AG10803 (cell line): ENCODE measurements at places on chromosomes 11 and 22.

- peak; percentile 99 for DNase-seq
Measured at GRCh38 chr22:35629406-35630216, 12.5 kb upstream of the MB start.

- no peak for DNase-seq
Measured at GRCh38 chr22:22709719-22710445, 65.5 kb downstream of the GGTLC2 start.

- DNase-seq: no peak
Measured at GRCh38 chr11:1197431-1197885, 25.4 kb upstream of the MUC5B start.

DNA sequence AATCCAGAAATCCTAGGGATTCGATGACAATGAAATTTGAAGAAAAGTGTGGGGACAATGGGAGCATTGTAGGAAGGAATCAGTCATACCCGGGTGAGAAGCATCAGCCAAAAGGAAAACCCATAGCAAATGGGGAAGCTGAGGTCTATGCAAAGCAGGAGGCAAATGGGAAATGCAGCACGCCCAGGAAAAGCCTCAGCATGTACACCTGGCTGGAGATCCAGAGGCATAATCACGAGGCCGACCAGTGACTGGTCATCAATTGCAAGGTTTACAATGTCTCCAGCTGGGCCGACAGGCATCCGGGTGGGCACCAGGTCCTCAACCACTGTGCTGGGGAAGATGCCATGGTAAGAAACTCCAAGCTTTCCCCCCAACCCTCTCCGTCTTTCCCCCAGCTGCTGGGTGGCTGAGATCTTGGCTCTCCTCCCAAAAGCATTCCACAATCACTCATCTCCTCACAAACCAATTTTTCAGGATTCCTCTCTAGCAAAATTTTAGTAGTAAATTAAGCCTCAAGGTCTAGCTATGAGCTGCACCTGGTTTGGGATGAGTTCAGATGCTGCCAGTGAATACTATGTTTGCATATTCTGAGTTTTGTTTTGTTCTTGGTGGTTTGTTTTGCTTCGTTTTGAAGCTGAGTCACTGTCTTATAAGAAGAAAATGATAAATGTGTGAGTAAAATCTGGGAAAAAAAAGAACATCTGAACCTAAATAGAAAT is 98.0 kb upstream of the OR5AK2 start:
- DNase-seq: no peak

GRCh38 chr11:2772544-2773031 is 72.8 kb upstream of the KCNQ1OT1 start:
- peak; percentile 53 for DNase-seq

DNA sequence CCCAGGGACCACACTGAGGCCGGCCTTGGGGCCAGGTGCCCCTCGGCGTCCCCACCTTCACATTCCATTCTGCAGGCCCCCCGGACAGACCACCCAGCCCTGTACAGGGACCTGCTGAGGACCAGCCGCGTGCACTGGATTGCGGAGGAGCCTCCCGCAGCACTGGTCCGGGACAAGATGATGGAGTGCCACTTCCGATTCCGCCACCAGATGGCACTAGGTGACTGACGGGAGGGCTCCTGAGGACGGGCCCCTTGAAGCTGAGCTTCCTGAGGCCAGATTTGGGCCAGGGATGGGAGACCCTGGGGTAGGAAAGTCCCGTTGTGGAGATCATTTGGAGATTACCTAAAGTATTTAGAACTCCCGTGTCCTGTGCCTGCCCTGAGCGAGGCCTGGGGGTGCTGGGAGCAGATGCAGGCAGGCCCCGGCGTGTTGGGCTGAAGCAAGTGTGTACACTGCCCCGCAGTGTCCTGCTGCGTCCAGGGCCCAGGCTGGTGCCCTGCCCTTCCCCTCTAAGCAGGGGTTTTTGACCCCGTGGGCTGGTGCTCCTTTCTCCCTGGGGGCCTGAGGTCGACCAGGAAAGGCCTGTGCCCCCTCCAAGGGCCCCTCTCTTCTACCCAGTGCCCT is 20.0 kb downstream of the TRMU start:
- DNase-seq: peak; percentile 54

DNA sequence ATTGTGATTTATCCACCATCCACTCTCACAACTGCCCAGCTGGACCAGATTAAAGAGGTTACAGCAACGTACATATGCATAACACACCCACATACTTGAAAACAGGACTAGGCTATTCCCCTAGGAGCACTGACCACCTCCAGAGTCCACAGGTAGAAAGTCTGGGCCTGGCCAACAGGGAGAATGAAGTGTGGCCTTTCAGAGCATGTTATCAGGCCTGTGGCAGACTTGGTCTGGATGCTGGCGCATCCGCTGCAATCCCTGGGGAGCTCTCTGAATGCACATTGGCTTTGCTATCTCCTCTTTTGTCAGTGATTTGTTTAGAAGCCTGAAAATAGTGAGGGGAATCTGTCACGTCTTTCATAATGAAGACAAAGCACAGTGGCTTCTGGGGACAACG is 86.7 kb downstream of the C11orf58 start:
- no peak for DNase-seq

DNA sequence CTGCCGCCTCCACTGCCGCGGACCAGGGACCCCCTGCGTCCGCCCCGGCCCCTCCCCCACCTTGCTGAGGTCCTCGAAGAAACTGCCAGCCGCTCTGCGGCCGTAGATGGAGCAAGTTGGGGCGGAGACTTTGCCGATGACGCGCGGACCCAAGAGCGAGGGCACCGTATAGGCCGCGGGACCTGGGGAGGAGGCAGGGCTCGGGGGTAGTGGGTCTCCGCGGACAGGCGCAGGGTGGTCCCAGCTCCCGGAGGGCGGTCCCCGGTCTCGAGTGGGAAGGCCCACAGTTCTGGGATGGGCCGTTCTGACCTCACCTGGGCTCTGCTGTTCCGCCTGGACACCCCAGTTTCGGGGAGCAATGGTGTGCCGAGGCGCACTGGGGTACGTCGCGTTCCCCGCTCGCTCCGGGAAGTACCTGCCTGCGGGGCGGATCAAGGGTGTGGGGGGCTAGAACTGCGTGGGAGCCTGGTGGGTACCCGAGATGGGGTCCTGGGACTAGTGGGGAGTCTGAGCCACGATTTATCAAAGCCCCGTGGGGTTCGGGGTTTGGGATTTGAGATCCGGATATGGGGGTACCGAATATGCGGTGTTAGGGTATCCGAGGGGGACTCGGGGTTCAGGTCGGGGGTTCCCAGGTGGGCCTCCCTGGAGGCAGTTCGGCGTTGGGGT is 1.2 kb upstream of the TYMP start:
- peak; percentile 82 for DNase-seq

GRCh38 chr11:111010391-111011274 is 234.9 kb upstream of the POU2AF2 start:
- DNase-seq: no peak

DNA sequence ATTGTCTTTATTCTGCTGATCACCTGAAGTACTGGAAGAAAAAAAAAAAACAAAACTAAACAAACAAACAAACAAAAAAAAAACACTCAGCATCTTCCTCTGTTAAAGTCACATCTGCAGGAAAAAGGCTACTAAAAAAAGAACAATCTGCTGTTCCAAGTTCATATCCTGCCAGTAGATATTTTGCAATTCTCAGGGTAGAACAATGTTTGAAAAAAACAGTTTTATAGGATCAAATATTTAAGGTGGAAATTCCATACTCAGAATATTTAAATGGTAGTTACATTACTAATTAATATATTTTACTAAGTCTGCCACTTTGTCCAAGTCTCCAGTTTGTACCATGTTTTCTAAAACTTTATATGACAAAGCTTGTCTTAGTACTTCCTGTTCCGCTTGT is 175.2 kb downstream of the SBF2 start:
- peak; percentile 45 for DNase-seq

GRCh38 chr11:123430721-123431497 is 840 bp downstream of the GRAMD1B start:
- DNase-seq: peak; percentile 64
